ENCODE measurements at places on chromosomes 7 and 10.

- DNase-seq: no peak
Observed at GRCh38 chr7:75604408-75604807, 112.3 kb downstream of the SPDYE5 start.

- DNase-seq: no peak
Observed at GRCh38 chr7:123966936-123967335, 41.9 kb downstream of the SPAM1 start.

GRCh38 chr7:133672866-133673265, 420.0 kb downstream of the EXOC4 start:
- peak; percentile 3 for DNase-seq

DNA sequence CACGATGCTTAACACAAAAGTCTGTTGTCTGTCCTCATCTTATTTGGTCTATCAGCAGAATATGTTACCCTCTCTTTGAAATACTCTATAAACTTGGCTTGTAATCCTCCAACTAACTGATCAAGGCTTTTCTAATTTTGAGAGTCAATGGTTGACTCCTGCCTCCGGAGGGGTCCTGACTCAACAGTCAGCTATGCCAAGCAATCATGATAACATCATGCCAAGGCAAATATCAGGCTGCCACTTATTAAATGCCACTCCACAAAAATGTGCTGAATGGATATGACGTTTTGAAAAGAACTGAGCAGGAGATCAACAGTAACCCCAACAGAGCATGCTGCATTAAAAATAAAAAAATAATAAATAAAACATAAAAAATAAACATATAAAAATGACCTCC, 116.1 kb downstream of the PARD3 start:
- no peak for DNase-seq

GRCh38 chr10:25206693-25207414, 32.1 kb downstream of the GPR158 start:
- no peak for DNase-seq

DNA sequence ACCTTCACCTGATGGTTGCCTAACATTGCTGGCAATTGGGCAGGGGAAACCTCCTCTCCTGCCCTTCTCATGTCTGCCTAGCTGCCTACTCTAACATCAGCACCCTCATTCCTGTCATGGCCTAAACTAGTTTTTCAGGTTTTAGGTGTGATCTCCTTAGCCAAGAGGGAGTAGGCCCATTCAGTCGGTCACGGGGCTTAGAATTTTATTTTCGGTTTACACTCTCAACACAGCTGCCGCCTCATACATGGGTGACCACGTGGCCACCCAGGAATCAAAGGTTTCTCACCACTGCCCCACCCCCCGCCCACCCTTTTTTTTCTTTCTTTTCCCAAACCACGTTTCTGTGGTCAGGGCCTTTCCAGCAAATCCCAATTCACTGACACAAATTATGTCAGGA, 97.2 kb downstream of the RALA start:
- no peak for DNase-seq

DNA sequence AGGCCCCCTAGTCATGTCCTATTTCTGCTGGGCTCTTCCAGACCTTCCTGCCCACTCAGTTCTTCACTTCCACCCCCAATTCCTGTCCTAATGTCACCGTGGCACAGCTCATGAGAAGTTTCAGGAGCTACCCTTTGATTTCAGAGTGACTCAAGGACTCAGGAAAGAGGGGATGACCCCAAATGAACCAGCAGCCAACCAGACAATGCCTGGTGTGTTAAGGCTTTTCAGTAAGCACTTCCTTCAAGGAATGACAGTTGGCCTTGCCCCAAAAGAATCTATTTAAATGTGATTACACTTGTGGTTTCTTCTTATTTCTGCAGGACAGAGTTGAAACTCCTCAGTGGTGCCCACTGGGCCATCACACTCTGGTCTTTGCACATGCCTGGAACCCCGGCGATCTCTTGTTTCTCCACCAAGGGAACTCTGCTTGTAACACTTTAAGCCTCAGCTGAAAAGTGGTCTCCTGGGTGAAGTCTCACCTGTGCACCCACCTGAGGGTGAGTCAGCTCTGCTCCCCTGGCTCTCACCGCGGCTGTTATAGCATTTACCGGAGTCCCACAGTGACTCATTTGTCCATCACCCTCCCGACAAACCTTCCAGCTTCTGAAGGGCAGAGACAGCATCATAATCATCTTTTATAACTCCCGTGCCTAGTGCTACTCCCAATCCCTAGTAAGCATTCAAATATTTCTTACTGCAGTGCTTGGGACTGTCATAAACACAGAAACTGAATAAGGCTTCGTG, 123.0 kb upstream of the SVIL start:
- DNase-seq: peak; percentile 36

- DNase-seq: no peak
Observed at GRCh38 chr10:14837003-14837756, 657 bp downstream of the CDNF start.

GRCh38 chr7:617614-618538, 98.2 kb upstream of the PDGFA start:
- no peak for DNase-seq
